Thyroid gland (tissue), 4 donors: ENCODE measurements at places on chromosomes 7 and 10. TPM values are rescaled to one million over a fixed set of nuclear protein-coding genes. Genes with fewer than 3 reads are reported as not detected.

The MKX gene
- total RNA-seq = 3.6 TPM

The BLNK gene
- 5.8 TPM for total RNA-seq

The PILRA gene
- 6.4 TPM for total RNA-seq

- DNase-seq = no peak
Measured at GRCh38 chr7:16223963-16224707, 197.2 kb downstream of the CRPPA start.

GRCh38 chr10:88582806-88583583 lies at the start of gene RNLS:
Gene RNLS, minus strand, starts transcription at chr10:88583318.
- peak; percentile 76 for DNase-seq

GRCh38 chr10:95319239-95319638 lies 28.4 kb upstream of the PDLIM1 start:
- no peak for DNase-seq

DNA sequence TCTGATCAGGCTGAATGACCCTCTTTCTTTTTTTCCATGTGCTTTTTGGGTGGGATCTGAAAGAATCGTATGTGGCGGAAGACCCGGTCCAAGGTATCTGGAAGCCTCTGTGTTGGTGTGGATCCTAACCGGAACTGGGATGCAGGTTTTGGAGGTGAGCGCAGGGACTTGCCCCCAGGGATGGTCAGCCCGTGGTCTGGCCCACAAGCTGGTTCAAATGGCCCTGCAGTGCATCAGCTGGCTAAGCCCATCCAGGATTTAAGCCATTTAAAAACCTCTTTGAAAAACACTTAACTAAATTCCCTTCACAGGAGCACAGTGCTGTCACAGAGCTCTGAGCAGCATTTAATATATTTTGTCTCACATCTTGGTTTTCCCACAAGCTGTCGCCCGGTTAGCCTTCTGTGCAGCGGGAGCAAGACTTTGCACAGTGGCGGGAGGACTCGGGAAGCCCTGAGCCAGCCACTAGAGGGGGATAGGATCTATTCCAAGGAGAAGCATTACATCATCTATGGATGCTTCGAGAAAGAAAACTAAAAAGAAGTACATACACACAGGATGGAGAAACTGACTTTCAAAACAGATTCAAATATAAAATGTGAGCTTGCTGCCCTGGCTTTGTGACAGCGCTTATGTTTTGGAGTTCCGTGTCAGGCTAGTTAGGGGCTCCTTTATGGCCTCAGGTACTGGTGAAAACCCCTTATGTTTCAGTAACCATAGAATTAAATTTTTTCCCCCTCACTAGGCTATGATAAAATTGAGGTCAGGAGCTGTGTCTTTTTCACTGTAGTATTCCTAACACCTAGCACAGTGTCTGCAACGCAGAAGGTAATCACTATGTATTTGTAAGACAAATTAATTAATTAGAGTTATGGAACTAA lies 11.3 kb downstream of the CPA2 start:
- peak; percentile 52 for DNase-seq

DNA sequence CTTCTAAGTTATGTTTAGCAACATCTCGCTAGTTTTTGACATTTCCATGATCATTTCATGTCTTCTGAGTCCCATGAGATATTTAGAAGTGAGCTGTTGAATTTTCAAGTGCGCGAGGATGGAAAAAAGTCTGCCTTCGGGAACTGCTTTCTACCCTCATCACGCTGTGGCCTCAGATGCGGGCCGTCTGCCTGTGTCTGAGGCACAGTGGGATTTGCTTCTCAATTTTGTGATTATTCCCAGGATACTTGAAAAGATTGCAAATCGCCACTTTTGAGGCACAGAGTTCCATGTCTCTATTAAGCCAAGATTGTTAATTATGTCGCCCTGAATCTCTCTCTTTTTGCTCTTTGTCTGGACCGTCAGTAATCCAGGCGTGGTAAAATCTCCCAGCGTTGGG lies 30.8 kb upstream of the NKX6-2 start:
- DNase-seq = no peak

DNA sequence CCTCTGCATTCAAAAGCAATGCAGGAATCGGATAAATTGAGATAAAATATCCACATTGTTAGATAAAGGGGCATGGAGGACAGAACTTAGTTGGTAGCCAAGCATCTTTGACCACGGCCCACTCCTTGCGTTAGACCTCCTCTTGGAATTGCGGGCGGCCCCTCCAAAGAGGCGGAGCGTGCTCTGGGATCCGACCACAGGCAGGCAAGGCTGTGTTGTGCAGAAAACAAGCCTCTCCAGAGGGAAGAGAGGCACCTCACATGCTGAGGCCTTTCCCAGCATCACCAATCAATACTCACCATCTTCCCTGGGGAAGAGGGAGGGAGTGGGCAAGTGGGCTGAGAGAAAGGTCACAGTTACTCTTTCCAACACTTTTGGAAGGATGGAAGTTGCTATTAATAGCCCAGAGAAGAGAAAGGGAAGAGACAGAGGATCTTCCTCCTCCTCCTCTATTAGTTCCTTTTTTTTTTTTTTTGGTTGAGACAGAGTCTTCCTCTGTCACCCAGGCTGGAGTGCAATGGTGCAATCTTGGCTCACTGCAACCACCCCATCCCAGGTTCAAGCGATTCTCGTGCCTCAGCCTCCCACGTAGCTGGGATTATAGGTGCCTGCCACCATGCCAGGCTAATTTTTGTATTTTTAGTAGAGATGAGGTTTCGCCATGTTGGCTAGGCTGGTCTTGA lies 49.7 kb upstream of the NRF1 start:
- DNase-seq = no peak

DNA sequence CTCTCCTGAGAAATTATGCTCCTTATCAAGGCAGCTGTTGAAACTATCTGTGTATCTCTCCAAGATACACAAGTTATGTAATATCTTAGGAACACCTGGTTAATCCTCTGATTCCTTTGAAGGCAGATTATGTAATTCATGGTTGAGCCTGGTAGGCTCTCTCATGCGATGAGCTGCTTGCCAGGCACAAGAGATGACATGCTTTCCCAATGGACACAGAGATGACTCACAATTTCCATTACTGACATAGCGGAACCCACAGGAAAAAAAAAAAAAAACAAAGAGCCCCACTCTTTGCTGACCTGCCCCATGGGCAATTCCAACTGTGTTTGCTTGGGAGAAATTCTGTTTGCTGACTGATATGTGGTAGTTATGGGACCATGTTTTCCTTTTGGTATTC lies 736.4 kb upstream of the PHF14 start:
- no peak for DNase-seq

DNA sequence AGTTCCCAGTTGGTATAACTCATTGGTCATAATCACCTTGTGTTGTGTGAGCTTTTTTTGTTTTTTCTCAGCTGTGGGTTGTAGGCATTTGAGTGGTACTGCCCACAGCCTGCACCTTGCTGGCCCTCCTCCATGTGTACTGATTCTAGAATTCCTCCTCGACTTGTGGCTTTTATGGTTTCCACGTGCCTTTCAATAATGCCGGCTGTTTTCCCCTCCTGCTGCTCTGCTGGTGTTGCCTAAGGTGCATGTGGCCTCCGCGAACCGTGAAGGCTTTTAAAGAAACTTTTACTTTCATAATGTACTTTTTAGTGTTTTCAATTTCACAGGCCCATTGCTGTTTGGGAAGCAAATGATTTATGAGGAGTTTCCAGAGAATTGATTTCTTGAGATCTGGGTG lies 518.0 kb downstream of the REEP3 start:
- DNase-seq = peak; percentile 67

The VSTM4 gene
- 220 TPM for total RNA-seq

GRCh38 chr7:823649-824048 lies 8.6 kb upstream of the SUN1 start:
- no peak for DNase-seq

DNA sequence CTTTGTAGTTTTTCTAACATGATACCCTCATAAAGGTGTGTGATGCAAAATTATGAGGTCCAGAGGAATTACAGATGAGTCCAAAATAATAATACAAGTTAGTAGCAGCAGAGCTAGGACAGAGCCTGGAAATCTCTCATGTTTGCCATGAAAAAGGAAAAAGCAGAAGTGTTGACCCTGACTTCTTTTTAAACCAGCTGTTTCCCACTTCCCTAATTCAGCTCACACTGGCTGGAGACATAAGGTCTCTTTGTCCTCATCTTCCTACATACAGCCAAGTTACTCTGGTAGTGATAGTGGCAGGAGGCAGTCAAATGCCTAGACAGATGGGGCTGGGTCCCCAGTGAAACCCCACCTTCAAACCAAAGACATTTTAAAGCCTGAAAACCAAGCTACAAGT lies 269.2 kb downstream of the C7orf25 start:
- no peak for DNase-seq

GRCh38 chr7:48959676-48960075 lies 35.3 kb downstream of the CDC14C start:
- no peak for DNase-seq

GRCh38 chr7:69049326-69049725 lies 548.9 kb upstream of the AUTS2 start:
- no peak for DNase-seq

GRCh38 chr10:113590581-113590980 lies 37.7 kb downstream of the HABP2 start:
- no peak for DNase-seq

The ZSCAN21 gene
- total RNA-seq = 21.0 TPM

DNA sequence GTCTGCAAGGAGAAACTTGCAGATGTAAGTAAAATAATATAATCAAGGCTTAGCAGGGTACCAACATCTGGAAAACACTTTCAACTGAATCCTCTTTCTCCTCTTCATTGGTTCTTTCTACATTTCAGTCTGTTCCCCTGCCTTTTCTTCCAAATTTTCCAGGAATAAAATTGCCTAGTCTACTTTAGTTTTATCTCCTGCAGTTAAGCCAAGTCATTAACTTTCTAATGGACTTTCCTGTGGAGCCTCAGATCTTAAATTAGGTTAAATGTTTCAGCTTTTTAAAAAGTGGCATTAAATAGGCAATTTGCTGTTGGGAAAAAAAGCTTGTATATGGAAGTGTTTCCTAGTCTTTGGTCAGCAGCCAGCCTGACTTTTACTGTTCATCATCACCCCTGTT lies 70.8 kb downstream of the EEPD1 start:
- no peak for DNase-seq

DNA sequence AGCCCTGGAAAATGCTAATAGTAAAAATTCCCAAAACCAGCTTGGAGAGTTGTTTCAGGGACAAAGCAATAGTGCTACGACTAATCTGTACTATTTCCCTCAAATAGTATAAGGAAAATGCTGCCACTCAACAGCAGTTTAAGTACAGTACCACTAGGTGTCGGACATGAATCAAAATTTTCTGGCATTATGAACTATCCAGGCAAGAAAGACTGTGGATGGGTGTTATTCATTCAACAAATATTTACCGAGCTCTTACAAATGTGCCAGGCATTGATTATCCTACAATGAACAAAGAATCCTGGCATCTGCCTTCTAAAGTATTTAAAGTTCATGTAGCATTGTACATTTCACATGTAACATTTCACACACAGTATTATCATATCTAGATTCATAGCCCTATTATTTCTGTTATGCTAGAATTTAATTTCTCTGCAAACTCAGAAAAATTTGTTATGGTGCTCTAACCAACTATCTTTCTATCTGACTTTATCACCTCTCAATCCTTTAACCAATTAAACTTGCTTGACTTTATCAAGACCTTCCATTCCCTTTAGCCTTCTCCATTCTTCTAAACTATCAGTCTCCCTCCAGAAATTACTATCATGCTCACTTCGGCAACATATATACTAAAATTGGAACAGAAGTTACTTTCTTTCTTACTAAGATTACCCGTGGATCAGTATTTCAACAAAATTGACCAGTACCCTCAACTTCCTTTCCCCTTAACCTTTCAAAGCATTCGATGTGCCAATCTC lies 80.6 kb downstream of the ARHGAP21 start:
- no peak for DNase-seq

GRCh38 chr7:123410273-123410904 lies 124.0 kb downstream of the IQUB start:
- peak; percentile 34 for DNase-seq

DNA sequence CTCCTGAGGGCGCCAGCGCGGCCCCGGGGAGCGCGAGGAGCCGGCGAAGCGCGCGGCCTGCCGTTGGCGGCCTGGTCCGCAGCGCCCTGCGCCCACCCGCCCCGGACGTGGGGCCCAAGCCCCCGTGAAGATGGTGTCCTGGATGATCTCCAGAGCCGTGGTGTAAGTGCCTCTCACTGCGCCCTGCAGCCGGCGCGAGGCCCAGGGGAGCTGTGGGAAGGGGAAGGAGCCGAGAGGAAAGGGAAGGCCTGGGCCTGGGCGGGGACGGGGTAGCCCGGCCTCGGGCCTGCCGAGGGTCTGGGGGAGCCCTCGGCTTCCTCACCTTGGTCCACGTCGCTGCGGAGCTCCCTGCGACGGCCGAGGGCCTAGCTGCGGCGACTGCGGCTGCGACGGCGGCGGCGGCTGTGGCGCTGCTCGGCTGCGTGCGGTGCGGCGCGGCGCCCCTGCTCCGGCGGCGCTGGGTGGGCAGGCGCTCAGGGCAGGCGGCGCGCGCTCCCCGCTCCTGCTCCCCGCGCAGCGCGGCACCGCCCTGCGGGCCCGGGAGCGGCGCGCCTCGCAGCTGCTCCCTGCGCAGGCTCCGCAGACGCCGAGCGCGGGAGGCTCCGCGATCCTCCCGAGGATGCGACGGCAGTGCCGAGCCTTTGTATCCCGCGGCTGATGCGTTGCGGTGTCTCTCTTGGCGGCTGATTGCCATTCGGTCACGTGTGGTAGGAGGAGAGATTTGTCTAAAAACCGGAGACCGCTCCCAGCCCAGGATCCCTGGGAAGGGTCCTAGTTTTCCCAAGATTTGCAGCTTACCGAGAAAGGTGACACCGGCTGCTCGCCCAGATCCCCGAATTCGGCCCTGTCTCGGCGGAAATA lies 445 bp downstream of the REEP3 start:
- peak; percentile 68 for DNase-seq

The POLR2J2 gene
- total RNA-seq = 2.0 TPM

The NAMPT gene
- 60.5 TPM for total RNA-seq

The GCC1 gene
- total RNA-seq = 19.7 TPM

GRCh38 chr7:19537942-19538401 lies 170.9 kb downstream of the POLR1F start:
- no peak for DNase-seq

DNA sequence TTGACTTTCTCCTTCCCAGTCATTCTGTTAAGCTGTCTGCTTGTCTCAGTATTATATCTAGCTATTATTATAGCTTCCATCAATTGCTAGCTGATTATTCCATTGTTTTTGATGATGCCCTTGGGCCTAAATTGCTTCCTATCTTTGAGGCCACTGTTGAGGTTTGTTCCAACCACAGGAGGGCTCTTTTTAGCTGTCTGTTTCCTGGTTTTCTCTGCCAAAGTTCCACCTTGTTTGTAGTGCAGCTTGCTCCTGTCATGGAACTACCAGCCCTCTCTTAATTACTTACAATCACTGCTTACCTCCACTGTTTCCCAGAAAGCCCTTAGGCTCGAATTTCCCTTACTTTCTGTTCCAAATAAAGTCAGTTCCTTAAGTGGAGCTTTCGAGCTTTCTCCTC lies 118.7 kb upstream of the SEC61G start:
- DNase-seq = no peak

The C10orf105 gene
- not detected for total RNA-seq

The CLIP2 gene
- total RNA-seq = 4.4 TPM
